ENCODE measurements at places on chromosomes 12 and 14.

- no peak for DNase-seq
Measured at GRCh38 chr14:87686746-87687145, 306.2 kb downstream of the GALC start.

DNA sequence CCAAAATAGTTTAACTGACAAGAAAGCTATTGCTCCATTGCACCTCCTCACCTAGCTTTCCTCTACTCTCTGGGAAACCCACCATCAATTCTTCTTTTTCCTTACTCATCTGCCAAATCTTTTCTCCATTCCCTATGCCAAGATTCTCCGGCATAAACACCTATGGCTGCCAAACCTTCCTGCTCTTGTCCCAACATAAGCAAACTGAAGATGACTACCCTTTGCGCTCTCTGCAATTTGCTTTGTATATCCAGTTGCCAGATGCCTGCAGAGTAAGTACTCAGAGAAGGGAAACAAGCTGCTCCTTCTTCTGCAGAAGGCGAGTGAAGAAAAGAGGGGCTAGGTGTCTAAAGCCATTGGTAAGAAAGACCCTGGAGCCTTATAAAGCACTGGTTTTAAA lies 11.5 kb downstream of the PTGER2 start:
- DNase-seq, result no peak

- no peak for DNase-seq
Measured at GRCh38 chr14:34722723-34723545, 8.5 kb upstream of the CFL2 start.

GRCh38 chr14:58307597-58308316 lies 9.4 kb downstream of the ARID4A start:
- no peak for DNase-seq

DNA sequence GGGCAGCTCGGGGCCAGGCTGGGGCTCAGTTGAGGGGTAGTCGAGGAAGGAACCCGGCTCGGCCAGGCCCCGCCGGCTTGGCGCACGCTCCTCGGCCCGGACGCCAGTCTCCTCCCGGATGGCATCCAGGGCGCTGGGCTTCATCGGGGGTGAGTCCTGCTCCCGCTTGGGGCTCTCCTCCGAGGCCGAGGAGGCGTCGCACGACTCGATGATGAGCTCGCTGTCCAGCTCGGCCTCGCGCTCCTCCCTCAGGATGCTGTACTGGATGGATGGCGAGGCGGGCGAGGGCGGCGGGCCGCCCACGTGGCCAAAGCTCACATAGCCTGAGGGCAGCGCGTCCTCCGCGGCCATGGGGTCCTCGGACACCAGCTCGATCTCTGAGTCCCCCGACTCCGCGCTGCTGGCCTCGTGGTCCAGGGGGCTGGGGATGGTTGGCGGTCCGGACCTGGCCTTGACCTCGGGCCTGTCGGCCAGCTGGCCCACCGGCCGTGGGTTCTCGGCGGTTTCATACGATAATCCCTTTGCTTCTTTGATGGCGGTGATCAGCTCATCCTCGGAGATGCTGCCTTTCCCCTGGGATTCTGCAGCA lies 143.4 kb downstream of the RTN1 start:
- DNase-seq, result no peak

DNA sequence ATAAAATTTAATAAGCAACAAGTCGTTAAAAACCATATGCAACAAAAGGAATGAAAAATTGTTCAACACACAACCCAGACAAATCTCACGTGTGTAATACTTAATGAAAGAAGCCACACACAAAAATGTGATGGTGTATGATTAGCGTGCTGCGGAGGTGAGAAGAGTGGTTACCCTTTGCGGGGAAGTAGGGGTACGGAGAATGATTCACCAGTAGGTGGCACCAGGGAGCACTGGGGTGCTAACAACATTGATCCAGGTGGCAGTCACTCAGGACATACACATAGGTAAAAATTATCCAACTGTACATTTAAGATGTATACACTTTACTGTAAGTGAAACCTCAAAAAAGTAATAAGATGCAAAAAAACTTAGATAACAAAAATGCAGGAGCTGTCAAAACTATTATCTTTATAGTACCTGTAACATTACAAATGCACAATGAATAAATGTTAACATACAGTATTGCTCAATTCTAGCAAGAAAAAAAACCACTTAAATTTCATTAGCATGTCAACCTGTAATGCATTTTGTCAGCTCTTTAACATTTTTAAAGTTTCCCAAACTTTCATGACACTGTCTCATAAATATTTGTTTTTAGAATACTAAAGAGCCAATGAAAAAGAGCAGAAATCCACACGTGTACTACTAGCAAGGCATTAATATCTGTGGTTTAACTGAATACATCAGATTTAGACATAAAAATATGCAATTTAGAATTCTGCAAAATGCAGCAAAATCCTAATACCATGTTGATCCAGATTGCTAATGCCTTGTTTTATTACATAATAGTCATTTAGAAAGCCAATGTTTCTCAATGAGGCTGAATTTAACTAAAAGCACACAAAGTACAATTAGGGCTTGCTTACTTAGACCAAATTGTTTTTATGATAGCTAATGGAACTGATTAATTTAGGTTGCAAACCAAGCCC lies 46.7 kb downstream of the TMCC3 start:
- no peak for DNase-seq

- no peak for DNase-seq
Measured at GRCh38 chr14:69619012-69619411, 7.6 kb downstream of the SUSD6 start.

DNA sequence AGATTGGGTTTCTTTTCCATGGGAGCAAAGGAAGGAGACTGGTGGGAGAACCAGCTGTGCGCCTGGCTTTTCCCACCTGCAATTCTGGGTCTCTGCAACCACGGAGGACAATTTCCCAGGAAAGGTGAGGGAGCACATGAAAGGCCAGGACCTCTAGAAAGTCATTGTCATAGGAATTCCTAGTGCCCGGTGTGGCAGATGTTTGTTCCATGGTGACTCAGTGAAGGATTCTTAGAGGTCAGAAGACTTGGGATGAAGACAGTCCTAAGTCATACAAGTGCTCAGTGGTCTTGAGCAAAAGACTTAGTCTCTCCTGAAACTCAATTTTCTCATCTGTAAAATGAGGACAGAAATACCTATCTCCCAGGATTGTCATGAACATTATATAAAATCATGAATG lies 51.3 kb downstream of the KCNA5 start:
- DNase-seq, result no peak

- DNase-seq, result no peak
Measured at GRCh38 chr12:118398940-118399339, 22.6 kb downstream of the SUDS3 start.

DNA sequence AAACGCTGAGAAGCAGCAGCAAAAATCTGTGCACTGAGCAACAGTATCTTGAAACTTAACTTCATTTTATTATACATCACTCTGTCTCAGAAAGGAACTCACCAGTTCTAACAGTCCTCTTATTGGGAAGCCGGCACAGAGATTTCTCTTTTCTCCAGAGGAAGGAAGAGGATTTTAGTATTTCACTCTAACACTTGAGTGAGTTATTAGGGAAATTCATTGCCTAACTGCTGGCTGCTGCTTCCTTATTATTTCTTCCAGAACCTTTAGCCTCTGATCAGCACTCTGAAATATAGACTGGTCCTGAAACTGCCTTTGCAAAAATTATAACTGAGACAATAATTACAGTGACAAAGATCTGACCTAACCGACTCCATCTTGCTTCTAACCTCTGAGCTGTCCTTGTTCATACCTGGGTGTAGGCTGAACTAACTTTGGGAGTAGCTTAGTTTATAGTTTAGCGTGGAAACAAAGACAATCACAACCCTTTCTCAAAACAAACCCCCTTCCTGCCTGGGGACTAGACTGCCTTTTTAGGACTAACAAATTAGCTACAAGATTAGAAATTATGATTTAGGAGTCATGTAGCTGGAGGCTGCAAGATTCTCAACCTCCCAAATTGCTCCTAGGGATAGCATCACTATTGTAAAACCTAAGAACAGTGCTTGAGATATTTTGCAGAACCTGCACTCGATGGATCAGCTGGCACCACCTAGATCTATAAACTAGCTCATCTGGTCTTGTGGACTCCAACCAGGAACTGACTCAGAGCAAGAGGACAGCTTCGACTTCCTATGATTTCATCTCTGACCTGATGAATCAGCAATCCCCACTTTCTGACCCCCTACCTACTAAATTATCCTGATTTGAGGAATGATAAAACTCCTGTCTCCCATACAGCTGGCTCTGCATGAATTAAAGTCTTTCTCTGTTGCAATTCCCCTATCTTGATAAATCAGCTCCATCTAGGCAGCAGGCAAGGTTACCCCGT lies 117.5 kb downstream of the DYRK2 start:
- DNase-seq, result no peak

DNA sequence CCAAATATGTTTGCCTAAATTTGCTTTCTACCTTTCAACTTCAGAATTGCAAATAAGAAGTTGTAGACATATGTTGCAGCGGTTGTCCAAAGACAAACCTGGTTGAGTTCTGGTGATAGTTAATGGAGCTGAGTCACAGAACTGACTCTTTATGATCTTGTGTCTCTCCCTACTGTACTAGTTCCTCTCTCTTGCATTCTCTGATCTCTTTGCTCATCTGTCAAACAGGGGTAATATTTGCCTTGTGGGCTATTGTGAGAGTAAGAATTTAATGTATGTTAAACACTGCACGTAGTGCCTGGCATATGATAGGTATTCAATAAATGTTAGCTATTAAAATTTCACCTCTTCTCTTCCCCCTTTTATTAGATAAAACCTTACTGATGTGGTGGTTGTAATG lies 283.5 kb upstream of the RGS6 start:
- no peak for DNase-seq

DNA sequence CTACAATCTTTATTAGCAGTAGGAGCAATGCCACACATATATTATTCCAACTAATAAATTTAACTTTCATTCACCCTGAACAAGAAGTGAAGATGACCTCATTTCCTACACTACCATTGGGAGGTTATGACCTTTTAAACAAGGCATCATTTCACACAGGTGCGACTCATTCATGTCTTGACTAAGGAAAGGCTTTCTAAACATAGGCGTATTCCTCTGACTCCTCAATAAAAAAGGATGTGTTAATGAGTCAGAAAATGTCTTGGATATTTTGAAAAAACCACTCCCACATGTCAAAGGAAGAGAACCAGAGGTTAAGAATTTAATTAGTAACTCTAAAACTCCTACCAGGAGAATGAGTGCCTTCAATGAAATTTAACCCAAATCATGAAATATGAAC lies 115.2 kb downstream of the PRICKLE1 start:
- DNase-seq, result no peak

- no peak for DNase-seq
Measured at GRCh38 chr12:79420146-79420618, 270.6 kb downstream of the PAWR start.

DNA sequence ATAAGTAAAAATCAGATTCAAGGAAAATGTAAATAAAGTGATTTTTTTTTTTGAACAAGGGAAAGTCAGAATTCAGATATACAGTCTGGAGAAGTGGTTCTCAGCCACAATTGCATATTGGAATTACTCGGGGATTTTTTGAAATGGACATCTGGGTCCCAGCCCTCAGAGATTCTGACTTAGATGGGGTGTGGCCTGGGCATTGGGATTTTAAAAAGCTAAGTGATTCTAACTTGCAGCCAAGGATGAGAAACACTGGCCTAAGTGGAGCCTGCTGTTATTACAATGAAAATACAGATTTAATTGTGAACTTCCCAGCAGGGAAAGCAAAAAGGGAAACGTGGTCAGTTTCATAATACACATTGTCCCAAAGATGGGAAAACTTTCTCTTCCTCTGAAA lies 273.8 kb downstream of the TTC8 start:
- DNase-seq, result no peak

- DNase-seq, result no peak
Measured at GRCh38 chr12:59080101-59080500, 159.8 kb upstream of the LRIG3 start.

DNA sequence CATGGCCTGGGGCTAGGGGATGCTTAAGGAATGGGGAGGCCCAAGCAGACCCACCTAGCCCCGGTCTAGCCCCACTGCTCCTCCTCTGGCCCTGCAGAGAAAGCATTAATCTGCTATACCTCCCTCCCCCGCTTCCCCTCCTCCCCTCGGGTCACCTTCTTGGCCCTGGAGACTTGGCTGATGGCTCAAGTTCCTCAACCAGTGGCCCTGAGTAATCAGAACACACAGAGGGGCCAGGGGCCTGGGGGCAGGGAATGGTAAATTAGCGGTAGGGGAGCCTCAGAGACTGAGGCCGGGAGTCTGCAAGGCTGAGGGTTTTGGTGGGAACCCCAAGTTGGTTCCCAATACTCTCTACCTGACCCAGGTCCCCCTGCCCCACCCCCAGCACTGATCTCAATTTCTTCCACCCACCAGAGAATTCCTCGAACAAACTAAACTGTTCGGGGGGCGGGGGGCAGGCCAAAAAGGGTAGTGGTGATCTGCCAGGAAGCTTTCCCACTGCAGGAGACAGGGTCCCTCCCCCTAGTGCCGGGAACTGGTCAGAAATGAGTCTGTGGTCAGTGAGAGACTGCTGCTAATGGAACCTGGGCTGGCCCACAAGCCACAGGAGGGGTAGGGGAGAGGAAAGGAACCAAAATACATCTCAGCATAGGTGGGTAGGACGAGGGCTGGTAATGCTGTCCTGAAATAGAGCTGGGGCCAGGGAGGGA lies 12.8 kb upstream of the SMARCD1 start:
- no peak for DNase-seq

GRCh38 chr12:92034858-92035401 lies 110.7 kb downstream of the BTG1 start:
- peak; percentile 44 for DNase-seq

- DNase-seq, result no peak
Measured at GRCh38 chr12:51686727-51687126, 95.7 kb downstream of the SCN8A start.

- DNase-seq, result no peak
Measured at GRCh38 chr12:76813972-76814371, 50.1 kb downstream of the ZDHHC17 start.

DNA sequence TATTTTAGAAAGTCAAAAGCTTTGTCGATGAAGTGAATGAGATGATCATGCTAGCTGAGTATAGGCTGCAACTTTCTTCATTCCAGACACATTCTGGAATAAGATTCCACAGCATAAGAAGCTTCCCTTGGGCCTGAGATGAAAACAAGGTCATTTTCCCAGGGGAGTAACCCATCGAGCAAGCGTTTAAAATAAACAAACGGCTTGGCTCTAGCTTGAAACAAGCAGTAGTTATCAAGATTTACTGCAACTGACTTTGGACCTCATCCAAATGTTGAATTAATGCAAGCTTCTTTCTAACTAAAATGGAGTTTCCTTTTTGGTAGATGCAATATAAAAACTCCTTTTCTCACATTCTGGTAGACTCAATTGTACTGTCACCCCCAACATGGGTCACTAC lies 23.0 kb downstream of the KCNJ8 start:
- DNase-seq, result no peak

GRCh38 chr12:125685915-125686314 lies 620.7 kb downstream of the AACS start:
- no peak for DNase-seq

DNA sequence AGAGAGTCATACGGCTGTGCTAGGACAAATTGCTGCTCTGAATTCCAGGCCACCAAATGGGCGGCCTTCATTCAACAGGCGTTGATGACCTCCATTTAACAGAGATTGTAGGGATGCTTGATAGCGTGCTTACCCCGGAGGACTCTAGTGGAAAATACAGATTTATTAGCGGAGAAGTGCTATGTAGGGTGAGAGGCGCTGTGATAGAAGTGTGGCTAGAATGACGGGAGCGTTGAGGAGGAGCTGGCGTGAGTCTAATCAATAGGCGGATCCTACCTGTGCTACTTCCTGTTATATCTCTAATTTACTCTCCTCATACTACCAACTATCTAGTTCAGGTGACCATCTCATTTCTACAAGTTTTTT lies 668 bp downstream of the MRPS35 start:
- no peak for DNase-seq

All from left cardiac atrium (tissue), 4 donors.